ENCODE measurements at places on chromosomes 7 and 10.

DNA sequence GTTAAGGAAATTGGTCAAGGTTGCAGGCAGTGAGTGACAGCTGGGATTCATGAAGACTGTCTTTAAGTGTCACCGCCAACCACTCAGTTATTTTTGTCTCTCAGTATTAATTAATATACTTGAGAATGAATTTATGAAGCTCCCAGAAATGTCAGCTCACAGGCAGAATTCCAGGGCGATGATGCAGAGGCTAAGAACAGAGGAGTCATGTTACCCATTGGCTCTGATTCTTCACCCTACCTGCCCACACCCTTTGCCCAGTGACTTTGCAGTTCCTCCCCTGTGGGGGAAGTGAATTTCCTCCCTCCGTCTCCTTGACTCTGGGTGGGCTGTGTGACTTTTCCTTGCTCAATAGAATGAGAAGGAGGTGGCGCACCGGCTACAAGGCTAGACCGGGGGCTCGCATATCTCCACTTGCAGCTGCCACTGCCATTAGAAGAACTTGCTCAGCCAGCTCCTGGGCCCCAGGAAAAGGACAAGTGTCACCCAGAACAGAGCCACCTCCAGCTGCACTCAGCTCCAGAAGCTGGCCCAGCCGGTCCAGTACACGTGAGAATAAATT, 157.1 kb upstream of the PRKCQ start:
- no peak for DNase-seq

- no peak for DNase-seq
Observed at GRCh38 chr10:132459301-132460003, 62.5 kb downstream of the PWWP2B start.

GRCh38 chr10:131456411-131456810, 144.9 kb upstream of the TCERG1L start:
- no peak for DNase-seq

GRCh38 chr7:2157473-2158279, 75.1 kb downstream of the MAD1L1 start:
- DNase-seq = no peak

DNA sequence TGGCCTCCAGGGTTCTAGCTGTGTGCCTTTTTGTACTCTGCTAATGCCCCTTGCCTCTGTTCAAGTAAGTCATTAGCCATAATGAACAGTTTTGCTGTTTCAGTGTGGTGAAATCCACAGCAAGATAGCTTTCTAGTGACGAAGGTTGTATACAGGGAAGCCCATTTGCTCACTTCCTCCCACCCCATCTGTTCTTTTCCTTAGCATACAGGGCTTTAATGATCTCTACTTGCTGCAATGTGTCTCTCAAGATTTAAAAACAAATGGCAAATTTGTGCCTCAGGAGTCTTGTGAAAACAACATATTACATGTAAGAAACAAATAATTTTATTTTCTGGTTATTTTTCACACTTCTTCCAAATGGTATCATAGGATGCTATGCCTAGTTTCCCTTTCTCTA, 243.2 kb downstream of the CDK14 start:
- DNase-seq = no peak

DNA sequence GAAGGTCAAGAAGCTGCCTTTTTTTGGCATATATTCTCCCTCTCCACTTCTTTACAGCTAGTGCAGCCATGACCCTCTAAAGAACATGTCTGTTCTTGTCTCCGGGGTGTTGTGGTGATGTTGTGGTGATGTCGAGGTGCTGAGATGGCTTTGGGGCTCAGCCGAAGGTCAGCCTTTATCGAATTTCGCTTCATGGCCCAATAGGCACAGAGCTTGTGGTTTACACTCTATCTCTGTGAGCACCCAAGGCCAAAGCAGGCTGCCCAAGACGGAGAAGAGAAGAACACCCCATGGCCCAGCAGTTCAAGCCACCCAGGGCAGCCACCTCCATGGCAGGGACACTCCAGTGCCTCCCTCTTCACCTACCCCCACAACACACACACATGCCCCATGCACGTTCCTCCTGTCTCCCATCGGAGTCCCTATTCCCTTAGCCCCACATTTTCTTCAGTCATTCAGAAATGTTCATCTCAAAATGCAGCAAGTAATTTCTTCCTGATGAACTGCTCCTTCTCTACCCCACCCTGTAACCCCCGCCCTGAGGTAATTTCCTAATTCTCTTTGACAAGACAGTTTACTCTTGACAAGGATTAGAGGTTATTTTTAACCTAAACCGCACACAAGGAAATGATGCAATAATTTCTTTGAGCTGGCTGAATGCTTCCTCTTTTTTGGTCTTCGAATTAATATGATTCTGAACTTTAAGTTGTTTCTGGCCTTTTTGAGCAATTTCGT, 18.6 kb upstream of the ADRB1 start:
- DNase-seq = no peak

Measured in stimulated activated CD4-positive, alpha-beta T cell treated with anti-CD3 and anti-CD28 coated beads, Interleukin-4, amount 100 ng/mL, for 48 hours (primary cell).